ENCODE measurements at places on chromosomes 11 and 22. TPM values are rescaled to one million over a fixed set of nuclear protein-coding genes. Genes with fewer than 3 reads are reported as not detected.

The H19 gene
- 0.62 TPM for total RNA-seq

The OR4A16 gene
- not detected for total RNA-seq

The TFIP11 gene
- 22.2 TPM for total RNA-seq

The PANX2 gene
- 2.2 TPM for total RNA-seq

The AQP11 gene
- total RNA-seq = 1.2 TPM

The CD6 gene
- not detected for total RNA-seq

The GUCY1A2 gene
- total RNA-seq = 0.26 TPM

The MMP3 gene
- total RNA-seq = not detected

The OR5B12 gene
- total RNA-seq = 0.18 TPM

DNA sequence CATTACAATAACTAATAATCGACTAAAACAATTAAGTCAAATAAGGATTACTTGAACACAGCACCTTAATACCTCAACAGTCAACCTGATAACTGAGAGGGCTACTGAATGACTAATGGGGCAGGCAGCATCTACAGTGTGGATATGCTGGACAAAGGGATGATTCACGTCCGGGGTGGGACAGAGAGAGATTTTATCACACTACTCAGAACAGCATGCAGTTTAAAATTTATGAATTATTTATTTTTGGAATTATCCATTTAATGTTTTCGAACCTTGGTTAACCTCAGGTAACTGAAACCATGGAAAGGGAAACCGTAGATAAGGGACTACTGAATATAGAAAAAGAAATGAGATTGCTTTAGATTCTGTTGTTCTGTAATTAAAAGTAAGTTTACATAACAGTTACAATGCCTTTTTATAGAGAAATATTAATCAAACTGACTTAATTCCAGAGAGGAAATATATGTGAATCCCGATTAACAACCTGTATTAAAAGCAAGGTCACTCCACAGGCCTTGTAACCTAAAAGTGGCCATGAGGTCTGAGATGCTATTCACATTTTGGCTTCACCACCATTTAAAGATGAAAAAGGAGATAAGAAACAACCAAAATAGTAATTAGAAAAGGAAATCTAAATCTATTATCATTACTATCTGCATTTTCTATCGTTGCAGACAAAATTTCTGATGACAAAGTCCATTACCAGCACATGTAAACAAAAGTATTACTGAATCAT, 119.0 kb upstream of the TP53AIP1 start:
- no peak for DNase-seq

DNA sequence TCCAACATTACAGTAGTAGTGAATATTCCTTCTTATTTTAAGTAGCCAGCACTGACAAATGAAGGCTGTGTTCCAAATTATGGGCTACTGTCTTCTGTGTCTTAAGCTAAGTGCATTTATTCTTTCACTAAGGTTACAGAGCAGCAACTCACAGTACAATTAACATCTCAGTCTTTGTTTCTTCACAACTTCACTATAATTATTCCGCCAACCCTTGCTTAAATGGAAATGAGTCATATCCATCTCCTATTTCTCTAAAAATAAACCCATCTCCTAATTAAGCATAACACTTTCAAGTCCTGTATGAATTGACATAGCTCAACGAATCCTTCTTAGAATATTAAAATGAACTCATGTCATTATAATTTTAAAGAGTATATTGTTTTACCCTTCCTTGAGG, 6.7 kb downstream of the ETS1 start:
- DNase-seq = no peak

DNA sequence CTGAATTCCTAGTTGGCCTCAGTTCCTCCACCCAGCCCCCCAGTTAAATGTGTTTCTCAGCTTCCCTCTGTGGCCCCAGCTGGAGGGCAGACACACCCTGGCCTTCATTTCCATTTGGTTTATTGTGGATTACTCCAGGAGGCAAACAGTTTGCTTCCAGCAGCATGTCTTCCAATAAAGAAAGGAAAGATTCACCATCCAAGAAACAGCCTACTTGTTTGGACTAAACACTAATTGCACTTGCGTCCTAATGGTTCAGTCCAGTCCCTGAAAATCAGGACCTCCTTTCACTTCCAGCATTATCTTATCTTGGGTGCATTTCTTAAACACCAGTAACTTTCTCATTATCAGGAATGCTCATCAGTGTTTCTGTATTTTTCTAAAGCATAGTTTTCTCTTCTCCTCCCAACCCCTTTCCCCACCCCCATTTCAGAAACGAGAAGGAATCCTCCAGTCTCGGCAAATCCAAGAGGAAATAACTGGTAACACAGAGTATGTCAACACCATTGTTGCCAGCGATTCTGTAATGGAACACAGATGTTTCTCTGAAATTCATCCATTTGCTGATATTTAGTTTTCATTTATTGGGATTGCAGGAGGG, 130.9 kb downstream of the PARVA start:
- DNase-seq = no peak

DNA sequence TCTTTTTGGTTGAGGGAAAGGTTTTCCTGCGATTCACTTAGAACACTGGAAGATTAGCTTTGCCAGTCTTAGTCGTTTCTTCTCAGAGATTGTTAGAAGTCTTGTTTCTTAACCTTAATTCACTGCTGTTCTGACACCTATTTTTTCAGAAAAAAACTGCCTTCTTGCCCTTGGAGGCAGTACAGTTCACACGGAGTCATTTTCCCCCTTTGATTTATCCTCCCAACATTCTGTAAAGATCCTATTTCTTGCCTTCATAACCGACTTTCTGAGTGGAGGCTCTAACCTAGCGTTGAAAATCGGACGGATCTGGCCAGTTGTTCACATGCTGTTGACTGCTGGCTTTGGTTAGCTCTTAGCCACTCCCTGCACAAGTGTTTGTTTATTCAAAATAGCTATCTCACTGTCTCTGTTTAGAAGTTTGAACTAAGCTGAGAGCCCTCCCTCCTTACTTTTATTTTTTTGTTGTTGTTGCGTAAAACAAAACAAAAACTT, 737 bp downstream of the BCL2L13 start:
- DNase-seq = peak; percentile 50

DNA sequence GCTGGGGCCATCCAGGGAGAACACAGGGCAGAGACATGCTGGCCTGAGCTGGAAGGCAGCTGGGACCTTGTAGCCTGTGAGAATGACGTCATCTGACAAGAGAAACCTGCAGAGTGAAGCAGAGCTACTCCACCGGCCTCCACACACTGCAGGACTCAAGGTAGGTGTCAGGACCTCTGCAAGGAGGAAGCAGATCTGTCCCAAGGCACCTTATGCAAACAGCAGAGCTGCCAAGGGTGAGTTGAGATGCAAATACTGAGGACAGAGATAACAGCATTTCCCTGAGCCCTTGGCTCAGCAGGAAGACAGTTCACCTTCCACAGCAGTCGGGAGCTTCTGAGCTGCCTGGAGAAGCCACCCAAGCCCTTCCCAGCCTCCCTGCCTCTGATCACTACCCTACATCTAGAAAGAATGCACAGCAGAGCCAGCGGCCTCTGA, 51.9 kb upstream of the IGSF9B start:
- peak; percentile 49 for DNase-seq

DNA sequence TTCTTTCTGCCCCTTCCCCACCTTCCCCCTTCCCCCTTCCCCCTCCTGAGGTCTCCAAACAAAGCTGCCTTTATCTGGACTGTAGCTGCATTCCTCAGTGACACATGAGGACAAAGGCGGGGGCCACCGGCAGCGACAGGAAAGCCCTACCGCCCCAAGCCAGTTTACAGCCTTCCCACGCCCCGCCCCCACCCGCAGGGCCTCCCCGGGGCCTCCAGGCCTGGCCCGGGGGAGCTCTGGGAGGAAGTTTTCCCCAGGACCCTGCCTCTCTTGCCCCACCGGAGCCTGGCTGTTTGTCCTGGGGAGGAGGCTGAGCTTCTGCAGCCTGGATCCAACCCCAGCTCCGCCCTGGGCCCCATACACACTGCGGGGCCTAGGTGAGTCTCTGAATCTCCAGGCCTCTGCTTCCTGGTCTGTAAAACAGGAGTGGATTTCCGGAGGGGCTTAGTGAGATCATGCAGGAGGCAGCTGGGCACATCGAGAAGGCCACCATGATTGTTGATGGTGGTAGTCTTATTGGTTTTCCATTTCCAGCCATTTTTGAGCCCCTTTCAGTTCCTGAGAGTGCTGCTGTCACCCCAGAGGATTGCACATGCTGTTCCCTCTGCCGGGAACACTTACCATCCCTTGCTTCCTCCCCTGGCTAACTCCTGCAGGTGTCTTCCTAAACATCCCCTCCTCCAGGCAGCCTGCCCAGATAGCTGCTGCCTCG, 130.7 kb downstream of the MN1 start:
- peak; percentile 91 for DNase-seq

DNA sequence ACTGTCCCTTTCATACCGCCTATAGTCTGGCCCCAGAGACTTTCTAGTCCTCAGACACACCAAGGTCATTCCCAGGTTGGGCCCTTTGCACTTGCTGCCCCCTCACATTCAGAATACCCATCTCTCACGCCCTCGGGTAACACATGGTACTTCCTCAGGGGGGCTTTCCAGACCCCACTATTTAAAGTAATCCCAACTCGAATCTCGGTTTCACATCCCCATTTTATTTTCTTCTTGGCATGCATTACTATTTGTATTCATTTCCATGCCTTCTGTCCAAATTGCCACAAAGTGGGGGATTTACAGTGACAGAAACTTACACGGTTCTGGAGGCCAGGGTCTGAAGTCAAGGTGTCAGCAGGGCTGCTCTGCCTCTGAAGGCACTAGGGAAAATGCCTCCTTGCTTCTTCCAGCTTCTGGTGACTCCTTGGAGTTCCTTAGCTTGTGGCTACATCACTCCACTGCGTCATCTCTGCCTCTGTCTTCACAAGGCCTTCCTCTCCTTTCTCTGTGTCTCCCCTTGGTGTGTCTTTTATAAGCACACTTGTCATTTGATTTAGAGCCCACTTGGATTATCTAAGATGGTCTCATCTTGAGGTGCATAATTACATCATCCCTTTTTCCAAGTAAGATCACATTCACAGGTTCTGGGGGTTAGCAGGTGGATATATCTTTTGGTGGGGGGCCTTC, 15.1 kb downstream of the RCN1 start:
- no peak for DNase-seq

DNA sequence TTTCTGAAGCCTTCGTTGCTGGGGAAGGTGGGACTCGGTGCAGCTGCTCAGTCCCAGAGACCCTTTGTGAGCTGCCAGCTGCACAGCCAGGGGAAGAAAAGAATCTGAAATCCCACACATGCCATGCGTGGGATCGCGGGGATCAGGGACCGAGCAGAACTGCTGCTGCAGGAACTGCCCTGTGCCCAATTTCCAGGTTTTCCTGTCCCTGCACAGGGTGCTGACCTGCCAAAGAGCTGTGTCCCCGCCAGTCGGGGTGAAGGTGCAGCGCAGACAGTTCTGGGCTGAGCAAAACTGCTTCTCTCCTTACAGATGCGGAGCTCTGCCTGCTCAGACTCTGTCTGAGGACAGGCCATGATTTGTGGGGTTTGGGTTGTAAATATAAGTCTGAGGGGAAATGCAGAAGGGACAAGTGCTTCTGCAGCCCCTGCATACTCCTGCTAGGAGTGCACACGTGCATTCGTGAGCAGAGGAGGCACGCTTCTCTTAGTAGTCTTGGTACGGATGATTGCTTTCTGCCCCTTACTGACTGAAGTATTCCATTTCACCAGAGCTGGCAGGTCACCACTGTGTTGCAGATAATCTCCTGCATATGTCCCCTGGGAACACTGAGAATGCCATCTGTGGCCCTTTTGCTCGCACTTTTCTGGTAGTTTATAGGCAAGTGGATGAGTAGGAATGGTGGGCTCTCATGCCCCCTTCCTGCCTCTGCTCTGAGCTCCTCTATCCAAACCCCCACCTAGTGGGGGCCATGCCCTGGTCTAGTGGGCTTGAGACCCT, 141.4 kb downstream of the PARVA start:
- no peak for DNase-seq

DNA sequence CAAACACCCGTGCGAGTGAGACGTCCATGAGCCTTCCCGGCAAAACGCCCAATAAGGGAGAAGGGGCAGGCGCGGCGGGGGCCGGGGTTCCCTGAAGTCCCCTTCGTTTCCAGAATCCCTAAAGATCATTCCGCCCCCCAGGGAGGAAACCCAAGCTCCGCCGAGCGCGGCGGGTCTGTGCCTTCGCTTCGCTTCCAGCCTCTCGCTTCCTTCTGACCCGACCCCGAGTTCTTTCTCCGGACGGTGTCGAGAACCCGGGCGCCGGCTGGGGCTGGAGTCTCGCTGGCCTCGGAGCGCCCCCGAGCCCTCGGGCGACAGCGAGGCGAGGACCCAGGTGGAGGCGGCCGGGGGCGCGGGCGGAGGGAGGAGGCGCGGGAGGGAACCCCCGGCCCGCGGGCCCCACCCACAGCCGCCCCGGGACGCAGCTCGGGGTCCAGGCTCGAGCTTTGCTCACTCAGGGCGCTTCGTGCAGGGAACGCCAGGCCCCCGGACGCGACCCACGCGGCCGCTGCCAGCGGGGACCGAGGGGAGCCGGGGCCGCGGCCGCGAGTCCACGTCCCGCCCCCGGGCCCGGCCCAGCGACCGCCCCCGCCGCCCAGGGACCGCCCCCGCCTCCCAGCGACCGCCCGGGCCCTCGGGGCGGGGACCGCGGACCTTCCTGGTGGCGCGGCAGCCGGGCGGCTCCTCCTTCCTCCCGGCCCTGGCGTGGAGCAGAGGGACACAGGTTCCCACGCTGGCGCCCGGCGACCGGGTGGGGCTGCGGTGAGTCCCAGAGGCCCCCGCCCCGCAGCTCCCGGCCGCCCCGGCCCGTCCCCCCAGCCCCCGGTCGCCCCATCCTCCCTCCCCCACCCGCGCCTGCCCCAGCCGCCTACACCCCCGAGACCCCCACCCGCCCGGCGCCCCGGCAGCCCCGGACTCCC, at the start of gene PGGHG:
TSS of gene PGGHG (plus strand) at position 649 of the 920 bp plus-strand sequence. CDS start 691 bp downstream, outside the sequence.
- peak; percentile 97 for DNase-seq

- DNase-seq = no peak
Observed at GRCh38 chr11:113764527-113765219, 8.8 kb downstream of the ZW10 start.

DNA sequence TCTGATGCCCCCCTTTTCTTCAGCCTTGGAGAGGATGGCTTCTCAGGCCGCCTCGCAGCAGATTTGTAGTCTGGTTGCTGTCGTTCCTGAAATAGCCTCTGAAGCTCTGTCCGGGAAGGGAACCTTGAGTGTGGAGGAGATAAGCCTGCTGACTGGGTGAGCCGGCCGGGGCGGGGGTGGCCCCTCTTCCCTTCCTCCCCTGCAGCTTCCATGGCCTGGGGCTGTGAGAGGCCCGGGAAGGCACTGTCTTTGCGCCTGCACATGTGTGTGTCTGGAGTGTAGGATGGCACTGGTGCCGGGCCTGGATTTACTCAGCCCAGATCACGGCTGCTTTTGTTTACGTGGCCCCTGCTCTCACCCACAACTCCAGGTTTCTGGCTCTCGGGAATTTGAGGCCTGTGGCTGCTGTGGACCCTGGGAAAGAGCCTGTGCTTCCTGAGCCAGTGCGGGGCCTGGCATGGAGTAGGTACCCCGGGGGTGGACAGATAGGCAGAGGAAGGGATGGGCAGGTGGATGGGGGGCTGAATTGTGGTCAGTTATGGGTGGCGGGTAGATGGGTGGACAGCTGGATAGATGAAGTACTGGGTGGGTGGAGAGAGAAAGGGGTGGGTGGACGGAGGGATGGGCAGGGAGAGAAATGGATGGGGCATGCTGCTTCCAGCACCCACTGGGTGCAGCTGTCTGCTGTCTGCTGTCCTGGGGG, 16.6 kb downstream of the KCNQ1 start:
- DNase-seq = peak; percentile 39

GRCh38 chr11:11444804-11445131, 91.7 kb upstream of the CSNK2A3 start:
- no peak for DNase-seq

- DNase-seq = no peak
Observed at GRCh38 chr11:78208257-78209165, 19.8 kb downstream of the USP35 start.

GRCh38 chr11:34343153-34343552, 14.7 kb downstream of the ABTB2 start:
- DNase-seq = no peak

GRCh38 chr11:17159441-17159840, 48.3 kb downstream of the PIK3C2A start:
- no peak for DNase-seq

Data from H7 (cell line).